ACHN (cell line): ENCODE measurements at places on chromosomes 2 and 18.

GRCh38 chr2:14517731-14518130 lies 114.8 kb upstream of the LRATD1 start:
- DNase-seq: no peak

DNA sequence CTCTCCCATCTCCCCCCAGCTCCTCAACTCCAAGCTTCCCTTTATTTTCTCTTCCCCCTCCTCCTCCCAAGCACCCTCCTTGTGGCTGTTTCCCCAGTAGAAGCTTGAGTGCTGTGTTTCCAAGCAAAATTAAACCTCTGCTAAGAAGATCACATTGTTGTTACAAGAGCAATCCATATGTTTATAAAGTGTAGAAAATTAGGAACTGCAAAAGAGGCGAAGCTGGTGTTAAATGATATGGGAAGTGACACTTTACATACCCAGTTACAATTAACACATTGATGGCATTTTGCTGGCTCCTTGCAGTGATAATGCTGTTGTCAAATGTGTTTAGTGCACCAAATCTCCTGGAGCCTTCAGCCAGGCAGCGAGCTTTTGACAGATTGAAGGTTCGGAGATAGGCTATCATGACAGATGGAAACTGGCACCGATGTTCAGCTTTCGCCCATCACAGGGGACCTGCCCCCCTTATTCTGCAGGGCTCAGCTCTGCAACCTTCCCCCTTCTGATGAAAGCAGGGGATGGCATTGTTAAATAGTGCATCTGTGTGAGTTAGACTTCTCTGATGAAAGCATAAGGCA lies 259.8 kb upstream of the ATP5MC3 start:
- no peak for DNase-seq

- no peak for DNase-seq
Measured at GRCh38 chr2:109057686-109058085, 68.7 kb upstream of the EDAR start.

DNA sequence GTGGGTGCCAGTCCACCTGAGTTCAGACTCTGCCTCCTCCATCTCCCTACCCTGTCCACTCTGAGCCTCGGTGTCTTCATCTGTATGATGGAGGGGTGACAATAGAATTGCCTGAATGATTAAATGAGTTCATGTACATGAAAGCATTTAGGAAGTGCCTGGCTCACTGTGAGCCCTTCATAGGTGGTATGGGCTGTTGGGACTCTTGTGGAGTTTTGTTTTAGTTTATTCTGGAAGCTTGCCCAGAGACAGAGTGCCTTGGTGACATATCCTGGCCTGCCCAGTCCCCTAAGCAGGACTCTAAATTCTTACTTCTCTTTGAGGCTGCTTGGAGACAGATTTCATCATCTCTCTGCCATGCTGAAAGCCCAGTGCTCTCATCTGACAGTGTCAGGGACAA lies 24.5 kb upstream of the GIGYF2 start:
- no peak for DNase-seq

DNA sequence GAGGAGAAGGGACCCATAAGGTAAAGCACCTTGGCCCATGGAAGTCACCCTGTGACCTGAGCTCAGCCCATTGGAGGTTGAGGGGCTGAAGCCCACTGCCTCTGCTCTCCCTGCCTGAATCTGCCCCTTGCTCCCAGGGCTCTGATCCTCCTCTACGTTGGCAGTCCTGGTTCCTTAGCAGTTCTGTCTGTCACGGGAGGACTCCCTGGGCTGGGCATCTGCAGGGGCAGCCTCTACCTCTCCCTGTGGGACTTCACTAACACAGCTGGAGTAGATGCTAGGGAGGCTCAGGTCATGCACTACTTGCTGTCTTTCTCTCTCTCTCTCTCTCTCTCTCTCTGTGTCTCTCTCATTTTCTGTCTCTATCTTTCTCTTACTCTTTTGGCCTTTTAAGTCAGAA lies 8.7 kb downstream of the GYPC start:
- DNase-seq: no peak

- DNase-seq: no peak
Measured at GRCh38 chr2:181777734-181778133, 97.4 kb upstream of the NEUROD1 start.

DNA sequence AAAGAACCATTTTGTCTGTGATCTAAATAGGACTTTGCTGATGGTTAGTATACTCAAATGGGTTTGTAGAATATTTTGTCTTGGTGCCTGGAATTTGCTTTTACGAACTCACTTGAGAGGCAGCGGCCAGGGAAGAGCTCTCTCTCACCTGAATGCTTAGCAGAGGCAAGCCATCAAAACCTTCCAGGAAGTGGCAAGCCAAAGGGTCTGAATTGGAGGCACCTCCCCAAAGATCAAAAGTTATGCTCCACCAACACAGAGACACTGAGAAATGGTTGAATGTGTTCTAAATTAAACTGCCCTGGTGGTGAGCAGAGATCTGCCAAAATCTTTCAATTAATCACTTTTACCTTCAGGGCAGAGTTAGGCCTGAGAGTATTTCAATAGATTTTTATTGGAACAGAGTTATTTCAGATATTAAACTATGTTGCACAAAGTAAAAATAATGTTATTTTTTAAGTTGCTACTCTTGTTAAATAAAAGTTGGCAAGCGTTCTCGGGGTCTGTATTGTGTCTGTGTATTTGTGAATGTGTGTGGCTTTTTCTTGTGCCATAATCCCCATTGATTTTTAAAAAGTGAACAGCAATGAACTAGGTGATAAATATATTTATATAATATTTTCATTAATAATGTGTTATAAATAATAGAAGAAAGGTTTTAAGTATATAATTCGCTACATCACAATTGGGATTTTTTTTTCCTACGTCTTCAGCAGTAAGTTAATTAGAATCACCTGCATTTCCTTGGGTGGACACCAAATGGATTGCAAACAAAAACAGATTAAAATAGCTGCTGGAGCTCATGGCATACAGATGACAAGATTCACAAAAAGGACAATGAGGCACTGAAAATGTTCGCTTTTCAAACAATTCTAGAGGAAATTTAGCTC lies 416.1 kb downstream of the ARHGAP15 start:
- DNase-seq: no peak

DNA sequence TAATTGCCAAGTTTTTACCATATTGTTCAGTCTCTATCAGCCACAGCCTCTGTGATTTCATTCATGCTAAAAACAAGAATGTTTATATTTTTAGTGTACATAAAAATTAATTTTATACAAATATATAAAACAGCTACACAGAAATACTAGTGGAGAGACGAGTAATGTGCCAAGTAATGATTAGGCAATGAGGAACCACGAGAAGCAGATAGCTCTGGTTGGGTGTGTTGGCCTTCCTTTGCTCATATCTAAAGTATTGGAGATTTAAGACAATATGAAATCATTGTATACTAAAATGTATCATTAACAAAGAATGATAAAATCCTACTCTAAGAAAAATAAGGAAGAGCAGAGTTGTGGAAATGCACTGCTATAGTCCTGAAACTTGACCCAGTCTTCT lies 326.7 kb downstream of the AGAP1 start:
- DNase-seq: no peak

DNA sequence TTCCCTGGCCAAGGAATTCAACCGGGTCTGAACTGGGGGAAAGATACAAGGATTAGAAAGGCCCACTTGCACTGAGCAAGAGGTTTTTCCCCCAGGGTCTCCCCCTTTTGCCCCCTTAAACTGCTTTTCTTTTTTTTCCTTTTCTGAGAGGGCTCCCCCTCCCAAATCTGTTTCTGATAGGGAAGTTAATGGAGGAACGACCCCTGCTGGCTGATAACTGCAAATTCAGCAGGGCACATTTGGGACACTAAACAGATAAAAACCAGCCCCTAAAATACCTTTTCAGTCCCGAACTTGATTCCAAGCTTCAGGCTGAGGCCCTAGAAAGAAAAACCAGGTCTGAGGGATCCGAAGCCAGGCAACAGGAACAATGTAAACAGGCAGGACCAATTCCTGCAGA lies 1012.4 kb upstream of the CRIM1 start:
- peak; percentile 2 for DNase-seq

DNA sequence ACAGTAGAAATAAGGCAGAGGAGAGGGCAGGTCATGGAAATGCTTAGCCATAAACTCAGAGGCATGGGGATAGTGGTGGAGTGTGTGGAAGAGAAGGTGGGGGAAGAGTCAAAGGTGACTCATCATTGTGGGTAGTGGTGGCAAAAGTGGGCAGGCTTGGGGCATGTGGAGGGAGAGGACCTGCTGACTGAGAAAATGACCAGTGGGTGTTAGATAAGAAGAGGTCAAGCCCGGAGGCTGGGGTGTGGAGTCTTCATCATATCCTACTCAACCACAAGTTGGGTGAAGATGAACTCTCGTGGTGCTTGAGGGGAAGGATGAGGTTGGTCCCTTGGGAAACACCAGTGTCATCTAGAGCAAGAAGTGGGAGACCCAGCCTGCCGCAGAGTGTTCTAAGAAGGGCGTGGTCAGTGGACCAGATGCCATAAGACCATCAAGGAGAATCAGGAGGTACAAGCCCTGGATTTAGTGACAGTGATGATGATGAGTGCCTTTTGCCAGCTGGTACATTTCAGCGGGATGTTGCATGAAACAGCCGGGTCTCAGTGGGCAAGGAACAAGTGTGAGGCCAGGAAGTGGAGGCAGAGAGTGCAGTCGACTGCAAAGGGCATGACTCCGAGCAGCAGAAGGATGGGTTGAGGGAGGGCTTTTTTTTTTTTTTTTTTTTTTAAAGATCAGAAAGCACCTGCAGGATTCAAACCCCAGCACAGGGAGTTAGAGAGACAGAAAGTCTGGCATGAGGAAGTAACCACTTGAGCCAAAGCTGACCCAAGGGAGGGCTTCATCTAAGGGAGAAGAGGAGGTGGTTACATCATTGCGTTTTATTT lies 122.6 kb upstream of the SPRED2 start:
- peak; percentile 53 for DNase-seq

GRCh38 chr2:197934934-197935289 lies 130.5 kb downstream of the PLCL1 start:
- DNase-seq: no peak

- no peak for DNase-seq
Measured at GRCh38 chr2:204389120-204389519, 156.2 kb upstream of the PARD3B start.

DNA sequence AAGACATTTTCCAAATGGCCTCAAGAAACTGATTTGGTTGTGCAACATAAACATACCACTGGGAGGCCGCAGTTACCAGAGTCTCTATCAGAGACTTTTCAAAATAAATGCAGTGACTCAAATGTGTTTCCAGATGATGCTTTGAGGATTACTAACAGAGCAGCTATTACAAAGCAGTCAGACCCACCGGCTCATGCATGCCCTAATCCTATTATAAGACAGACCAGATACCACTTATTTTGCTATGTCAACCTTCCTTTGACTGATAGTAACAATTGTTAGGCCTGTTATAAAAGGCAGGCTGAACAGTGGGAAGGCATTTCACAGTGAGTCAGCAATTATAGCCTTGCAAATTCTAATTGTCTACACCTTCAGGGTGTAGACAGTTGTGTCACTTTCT lies 217.7 kb downstream of the LRRTM1 start:
- DNase-seq: no peak

DNA sequence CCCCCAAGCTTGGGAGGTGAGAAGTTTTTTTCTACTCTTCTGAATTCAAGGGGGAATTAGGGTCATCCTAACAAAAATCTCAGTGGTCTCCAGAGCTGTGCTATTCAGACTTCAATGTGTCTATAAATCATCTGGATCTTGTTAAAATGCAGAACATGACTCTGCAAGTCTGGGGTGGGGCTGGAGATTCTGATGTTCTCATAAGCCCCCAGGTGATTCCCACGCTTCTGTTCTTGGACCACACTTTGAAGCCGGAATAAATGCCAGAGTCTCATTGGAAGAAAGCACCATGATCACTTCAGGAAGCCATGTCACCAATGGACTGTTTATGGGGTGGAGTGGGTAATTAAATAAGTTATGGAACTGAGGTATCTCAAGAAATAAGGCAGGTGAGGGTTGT lies 22.2 kb upstream of the SLC16A14 start:
- no peak for DNase-seq

GRCh38 chr2:111185361-111186022 lies 64.8 kb downstream of the BCL2L11 start:
- DNase-seq: no peak

GRCh38 chr2:141311430-141311829 lies 819.4 kb downstream of the LRP1B start:
- no peak for DNase-seq

DNA sequence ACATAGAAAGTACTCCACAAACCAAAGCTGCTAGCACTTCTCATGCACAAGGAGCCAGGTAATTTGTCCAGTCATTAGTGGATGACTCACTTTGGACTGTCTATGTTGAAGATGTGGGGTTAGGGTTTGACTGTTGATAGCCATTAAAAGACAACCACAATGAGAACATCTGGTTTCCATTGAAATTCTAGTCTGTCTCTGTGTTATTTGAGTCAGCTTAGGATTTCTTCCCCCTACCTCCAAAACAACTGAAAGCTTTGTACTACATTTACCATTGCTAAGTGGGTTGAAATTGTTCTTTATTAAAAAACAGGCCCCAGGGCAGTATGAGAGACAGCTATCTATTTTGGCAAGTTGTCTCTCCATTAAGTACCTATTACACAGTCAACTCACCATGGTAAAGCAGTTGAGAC lies 50.2 kb upstream of the ANKRD44 start:
- DNase-seq: no peak

DNA sequence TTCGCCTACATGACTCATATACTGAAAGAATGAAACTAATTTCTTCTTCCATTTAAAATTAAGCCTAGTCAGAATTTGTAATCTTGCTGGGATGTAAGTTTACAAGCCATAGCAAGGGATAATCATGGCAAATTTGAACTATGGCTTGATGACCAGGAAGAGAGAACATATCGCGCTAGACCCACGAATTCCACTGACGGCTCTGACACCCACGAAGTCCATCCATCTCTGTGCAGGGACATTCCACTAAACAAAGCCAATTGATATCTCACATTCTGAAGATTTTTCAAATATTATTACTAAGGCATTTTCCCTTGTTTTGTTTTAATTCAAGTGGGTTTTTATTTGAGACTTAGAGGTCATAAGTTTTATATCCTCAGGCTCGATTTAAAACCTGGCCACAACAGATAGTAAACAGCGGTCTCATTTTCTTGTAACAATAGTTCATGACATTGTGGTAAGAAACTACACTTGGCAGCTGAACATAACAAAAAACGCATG lies 113.0 kb downstream of the QPCT start:
- no peak for DNase-seq

DNA sequence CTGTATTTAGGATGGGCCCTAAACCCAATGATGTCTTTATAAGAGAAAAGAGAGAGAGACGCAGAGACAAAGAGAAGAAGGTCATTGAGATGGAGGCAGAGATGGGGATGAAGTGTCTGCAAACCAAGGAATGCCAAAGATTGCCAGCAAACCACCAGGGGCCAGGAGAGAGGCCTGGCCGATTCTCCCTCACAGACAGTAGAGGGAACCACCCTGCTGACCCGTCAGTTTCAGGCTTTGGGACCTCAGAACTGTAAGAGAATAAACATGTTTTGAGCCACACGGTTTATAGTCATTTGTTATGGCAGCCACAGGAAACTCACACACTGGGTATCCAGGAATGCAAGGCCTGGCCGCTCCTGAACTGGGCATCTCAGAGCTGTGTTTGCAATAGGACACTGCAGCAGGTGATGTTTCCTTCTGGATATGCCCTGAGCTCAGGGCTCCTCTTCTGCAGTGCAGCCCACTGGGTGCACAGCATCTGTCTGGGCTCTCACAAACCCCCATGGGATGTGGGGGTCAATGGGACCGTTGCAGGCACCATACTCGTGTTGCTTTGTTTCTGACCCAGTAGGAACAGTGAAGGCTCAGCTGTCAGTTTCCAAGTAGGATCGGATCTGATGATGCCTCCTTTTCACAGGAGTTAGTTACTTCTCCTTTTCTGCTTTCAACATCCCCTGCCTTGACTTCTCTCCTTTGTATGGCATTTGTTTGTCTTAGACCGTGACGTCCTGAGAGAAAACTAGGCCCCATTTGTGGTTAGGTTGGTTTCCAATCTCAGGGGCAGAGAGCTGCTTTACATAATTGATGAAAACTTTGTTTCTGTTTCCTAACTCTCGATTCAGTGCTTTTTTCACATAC lies 20.8 kb downstream of the PTPN18 start:
- DNase-seq: no peak
